ENCODE measurements at places on chromosomes 7 and 10.
A peak's percentile ranks its signal among the peaks of the same experiment; 100 is the strongest.

GRCh38 chr7:155456738-155457543 lies 988 bp upstream of the EN2 start:
- no peak for DNase-seq

- DNase-seq, result no peak
Measured at GRCh38 chr10:91797048-91797690, 1.1 kb upstream of the TNKS2 start.

GRCh38 chr7:16045296-16045695 lies 358.8 kb upstream of the MEOX2 start:
- no peak for DNase-seq

- DNase-seq, result no peak
Measured at GRCh38 chr7:24902276-24902675, 77.7 kb downstream of the OSBPL3 start.

DNA sequence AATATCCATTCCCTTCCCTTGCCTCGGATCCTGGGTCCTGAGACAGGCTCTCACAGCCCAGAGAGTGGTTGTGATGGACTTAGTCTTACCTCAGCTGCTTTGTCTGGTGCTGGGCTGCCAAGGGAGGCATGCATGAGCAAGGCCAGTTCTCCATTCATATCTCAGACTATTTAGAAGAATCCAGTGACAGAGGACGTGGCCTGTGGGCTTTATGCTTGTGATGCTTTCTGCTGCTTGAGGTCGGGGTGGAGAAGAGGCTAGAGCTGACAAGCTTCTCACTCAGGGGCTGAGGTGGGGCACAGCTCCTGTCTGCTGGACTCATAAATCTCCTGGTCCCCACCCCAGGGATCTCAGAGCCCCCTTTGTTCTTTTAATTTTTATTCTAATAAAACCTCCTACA lies 66.8 kb downstream of the DNAJC12 start:
- no peak for DNase-seq

GRCh38 chr7:84454174-84454959 lies 259.8 kb upstream of the SEMA3A start:
- DNase-seq, result no peak

- no peak for DNase-seq
Measured at GRCh38 chr10:80068270-80068669, 10.2 kb upstream of the TMEM254 start.

DNA sequence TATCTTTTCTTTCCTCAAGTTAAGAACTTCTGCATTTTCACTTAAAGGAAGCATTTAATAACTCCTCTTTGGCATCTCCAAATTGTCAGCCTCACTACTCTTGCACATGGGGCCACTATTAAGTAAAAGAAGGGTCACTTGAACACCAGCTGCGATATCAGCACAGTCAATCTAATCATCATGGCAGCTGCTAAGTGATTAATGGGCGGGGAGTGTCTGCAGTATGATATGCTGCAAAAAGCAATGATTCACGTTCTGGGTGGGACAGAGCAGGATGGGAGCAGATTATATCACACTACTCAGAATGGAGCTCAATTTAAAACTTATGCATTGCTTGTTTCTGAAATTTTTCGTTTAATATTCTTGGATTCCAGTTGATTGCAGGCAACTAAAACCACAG lies 447.4 kb upstream of the PFKP start:
- DNase-seq, result no peak

DNA sequence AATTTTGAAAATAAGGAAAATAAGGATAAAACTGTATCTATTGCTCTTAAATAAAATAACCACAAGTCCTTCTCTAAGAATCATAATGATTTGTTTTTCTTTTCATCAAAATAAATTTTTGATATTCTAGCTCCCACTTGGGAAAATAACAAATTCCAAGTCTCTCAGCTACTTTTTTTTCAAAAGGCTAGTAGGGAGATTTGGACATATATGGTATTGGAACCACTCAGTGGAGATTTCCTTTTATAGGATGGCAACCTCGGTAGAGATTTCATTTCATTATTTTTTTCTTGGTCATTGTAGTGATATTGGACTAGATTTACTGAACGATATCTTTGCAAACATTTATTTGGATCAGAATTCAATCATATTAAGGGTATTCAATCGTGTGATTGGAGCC lies 69.5 kb upstream of the PRKG1 start:
- DNase-seq, result no peak

GRCh38 chr7:42700406-42701327 lies 211.2 kb downstream of the C7orf25 start:
- DNase-seq, result no peak

GRCh38 chr10:95309958-95310357 lies 19.2 kb upstream of the PDLIM1 start:
- no peak for DNase-seq

- DNase-seq, result no peak
Measured at GRCh38 chr10:30284865-30285594, 64.0 kb downstream of the MTPAP start.

DNA sequence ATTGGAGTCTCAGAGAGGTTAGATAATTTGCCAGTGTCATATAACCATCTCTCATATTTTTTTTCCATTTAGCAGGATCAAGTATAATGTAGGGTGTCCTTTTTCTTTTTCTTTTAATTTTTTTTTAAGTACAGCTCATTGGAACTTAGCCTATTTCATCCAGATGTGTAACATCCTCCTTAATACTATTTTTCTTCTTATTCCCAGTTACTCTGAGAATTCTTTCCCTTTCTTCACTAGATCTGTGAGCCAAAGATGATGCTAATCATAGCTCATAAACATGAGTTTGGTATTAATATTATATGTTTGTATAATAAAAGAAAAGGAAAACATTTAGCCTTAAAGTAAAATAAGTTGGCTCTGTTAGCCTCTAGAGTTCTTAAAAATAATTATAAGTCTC lies 32.8 kb downstream of the PPP1R9A start:
- DNase-seq, result no peak

GRCh38 chr7:36002900-36003299 lies 150.2 kb upstream of the EEPD1 start:
- no peak for DNase-seq

DNA sequence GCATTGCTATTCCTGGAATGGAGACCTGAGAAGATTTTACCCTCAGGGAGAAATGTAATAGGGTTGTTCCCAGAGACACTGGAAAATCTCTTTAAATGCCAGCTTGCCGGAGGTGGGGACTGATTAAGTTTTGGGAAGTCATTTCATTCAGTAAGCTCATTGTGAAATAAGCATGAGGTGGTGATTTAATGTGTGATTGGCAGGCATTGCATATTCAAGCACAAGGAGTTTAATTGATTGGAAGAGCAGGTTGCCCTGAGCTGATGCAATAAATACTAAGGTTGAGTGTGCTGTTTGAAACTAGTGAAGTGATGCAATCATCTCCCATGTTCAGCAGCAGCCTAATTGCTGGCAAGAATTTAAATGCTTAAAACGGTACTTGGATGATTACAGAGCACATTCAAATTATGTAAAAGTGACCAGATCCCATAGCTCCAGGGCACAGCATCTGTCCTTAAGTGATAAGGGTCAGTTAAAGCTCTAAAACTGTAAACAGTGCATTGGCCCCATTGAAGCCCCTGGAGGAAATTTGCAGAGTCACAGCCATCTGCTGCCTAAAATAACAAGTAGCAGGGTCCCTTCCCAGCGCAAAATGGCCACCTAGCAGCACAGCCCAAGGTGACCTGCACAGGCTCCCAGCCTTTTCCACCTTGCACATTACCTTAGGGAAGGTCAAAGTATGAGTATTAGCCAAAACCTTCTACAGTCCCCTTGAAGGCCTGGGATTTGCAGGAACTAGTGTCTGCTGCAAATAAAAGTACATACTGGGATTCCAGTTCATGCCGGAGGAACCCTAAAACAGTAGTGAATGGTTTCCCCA lies 92.1 kb downstream of the CCDC71L start:
- DNase-seq, result no peak

GRCh38 chr7:94436018-94436604 lies 41.4 kb downstream of the COL1A2 start:
- peak; percentile 14 for DNase-seq

DNA sequence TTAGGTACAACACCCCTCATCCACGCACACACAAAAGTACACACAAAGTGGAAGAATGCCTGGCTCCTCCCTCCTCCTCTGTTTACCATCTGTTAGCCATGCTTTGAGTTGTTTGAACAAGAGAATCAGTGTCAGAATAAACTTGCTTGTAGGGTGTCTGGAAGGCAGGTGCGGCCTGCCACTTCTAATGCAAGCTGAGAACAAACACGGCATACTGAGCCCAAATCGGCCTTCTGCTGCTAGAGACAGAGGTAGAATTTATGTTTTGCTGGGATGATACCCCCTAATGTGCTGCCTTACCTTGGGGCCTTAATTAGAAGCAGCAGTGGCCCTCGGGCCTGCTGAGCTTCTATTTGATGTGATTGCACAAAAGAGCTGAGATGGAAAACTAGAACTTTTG lies 24.9 kb upstream of the FAM180A start:
- no peak for DNase-seq

DNA sequence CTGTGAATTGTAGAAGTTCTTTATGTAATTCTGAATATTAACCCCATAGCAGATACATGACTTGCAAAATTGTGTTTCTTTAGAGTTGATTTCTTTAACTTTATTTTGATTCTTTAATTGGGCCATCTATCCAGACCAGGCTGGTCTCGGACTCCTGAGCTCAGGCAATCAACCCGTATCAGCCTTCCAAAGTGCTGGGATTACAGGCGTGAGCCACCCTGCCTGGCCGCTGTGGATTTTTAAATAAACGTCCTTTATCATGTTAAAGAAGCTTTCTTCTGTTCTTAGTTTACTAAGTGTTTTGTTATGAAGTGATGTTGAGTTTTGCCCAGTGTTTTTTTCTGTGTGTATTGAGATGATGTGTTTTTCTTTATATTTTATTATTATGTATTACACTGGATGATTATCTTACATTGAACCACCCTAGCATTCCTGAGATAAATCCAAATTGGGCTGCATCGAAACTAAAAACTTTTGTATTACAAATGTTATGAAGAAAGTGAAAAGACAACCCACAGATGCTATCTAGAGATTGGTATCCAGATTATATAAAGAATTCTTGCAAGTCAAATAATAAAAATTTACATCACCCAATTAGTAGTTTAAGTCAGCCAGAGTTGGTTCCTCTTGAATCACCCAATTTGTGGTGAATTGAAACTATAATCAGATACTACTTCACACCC lies 118.1 kb downstream of the TPST1 start:
- no peak for DNase-seq

- DNase-seq, result no peak
Measured at GRCh38 chr7:1862560-1862959, 192.5 kb downstream of the ELFN1 start.
